ENCODE measurements at places on chromosomes 7 and 10.

- no peak for DNase-seq
Observed at GRCh38 chr7:111082351-111082750, 8.6 kb upstream of the LRRN3 start.

DNA sequence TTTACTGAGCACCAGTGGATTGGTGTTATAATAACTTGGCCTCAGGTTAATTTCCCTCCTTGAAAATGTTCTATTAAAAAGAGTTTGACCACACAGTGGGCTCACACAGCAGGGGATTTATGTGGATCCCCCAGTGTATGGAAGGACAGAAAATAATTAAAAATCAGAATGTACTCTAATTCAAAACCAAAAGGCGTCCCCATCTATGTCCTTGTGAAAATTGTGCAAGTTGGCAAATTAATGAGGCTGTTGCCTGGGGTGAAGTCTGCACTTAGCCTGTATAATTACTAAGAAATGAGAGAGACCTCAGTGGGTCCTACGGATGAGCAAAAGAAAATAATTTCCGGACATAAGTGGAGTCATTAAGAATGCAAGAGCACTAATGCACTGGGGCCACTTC, 31.1 kb downstream of the PIK3CG start:
- DNase-seq = no peak

DNA sequence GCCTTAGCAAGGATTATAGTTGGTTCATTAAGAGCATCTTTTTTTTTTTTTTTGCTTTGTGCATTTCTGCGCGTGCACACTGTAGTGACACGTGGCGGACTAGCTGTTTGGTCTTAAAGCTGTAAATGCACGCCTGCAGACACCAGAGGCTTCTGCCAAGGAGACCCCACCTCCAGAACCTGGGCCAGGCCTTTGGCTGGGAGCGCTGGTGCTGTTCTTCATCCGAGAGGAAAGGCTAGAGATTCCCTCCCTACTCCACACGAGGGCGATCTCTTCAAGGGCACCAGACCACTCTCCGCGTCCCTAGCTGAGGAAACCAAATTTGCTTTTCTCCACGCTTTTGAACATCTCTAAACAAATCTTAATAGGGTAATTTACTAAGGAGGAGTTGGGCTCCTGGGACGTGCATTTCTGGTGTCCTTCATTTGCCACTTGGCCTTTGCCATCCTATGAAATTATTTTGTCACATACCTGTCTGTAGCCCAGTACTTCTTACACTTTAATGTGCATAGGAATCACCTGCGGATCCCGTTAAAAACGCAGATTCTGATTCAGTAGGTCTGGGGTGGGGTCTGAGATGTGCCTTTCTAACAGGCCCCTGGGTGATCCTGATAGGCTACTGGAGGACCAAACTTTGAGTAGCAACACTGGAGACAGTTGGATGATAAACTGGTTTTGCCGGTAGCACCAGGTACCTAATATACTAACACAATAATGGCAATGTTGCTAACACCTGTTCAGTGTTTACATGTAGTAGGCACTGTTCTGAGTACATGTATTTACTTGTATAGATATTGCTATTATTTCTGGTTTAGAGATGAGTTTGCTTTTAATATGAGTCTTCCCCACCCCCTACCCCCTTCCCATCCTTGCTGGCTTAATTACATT, 1.3 kb upstream of the SLC26A5 start:
- no peak for DNase-seq

DNA sequence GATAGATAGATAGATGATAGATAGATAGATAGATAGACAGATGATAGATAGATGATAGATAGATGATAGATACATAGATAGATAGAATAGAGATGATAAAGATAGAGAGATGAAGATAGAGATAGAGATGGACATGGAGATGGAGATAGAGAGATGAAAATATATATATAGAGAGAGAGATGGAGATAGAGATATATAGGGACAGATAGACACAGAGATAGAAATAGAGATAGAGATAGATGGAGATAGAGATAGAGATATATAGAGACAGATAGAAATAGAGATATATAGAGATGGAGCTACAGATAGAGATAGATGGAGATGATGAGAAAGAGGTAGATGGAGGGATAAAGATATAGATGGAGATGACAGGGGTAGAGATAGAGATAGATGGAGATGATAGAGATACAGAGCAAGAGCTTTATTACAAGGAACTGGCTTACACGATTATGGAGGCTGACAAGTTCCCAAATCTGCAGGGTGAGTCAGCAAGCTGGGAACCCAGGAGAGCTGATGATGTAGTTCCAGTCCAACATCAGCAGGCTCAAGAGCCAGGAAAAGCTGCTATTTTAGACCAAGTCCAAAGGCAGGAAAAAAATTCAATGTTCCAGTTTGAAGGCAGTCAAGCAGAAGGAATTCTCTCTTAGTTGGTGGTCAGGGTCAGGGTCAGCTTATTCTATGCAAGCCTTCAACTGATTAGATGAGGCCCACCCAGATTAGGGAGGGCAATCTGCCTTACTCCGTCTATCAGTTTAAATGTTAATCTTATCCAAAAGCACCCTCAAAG, 37.1 kb downstream of the CAV1 start:
- DNase-seq = no peak

- DNase-seq = no peak
Observed at GRCh38 chr7:105096306-105096705, 82.3 kb downstream of the KMT2E start.

- DNase-seq = no peak
Observed at GRCh38 chr10:121753726-121754476, 155.7 kb upstream of the FGFR2 start.

Measured in stimulated activated CD8-positive, alpha-beta memory T cell treated with anti-CD3 and anti-CD28 coated beads, Interleukin-4, amount 100 ng/mL, for 24 hours (primary cell).